ENCODE measurements at places on chromosomes 5 and 9.

GRCh38 chr5:74363603-74364205, 276.8 kb downstream of the ENC1 start:
- no peak for DNase-seq

DNA sequence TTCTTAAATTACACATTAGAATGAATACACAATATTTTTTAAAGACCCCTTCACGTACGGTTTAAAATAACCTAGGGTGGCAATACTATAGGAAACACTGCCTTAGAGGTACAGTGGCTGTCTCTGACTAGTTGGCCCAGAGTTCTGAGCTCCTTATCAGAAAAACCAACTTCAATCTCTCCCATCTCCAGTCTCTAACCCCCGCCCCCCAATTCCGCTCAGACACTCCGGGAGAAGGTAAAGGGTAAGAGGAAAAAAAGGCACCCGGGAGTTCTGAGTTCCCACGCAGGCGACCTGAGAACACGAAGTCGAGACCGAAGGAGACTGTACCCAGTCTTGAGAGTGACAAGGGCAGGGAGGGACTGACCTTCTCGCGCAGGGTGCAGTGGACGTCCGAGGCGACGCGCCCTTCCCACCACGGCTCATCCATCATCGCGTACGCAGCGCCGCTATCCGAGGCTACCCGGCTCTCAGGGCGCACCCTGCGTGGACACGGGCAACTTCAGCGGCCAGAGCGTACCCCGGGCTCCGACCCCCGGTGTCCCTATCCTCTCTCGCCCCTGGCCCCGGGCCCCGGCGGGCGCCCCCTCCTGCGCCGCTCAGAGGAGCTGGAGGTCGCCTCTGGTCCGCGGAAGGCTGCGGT, 752 bp downstream of the CCNJL start:
- no peak for DNase-seq

DNA sequence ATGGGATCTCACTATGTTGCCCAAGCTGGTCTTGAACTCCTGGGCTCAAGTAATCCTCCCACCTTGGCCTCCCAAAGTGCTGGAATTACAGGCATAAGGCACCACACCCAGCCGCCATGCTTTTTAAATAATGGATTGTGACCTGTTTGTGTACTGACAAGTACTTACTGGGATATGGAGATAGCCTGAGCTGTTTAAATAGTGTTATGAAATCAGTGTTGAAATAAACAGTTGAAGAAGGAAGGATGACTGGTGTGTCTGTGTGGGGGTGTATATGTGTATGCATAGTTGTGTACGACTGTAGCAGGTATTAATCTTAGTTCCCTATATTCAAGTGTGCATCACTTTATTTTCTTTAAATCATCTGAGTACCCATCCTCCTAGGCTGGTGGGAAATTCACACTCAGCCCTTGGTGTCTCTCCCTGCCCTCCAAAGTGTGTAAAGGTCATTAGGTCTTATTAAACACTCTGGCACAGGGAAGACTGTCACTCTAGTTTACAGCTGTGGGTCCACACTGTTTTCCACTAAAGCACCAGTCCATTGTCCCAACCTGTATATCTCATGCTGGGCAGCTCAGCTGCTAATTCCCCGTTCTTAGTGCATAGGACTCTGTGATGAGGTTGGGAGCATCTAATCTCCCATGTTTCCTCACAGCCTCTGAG, 91.0 kb downstream of the SNX18 start:
- no peak for DNase-seq

DNA sequence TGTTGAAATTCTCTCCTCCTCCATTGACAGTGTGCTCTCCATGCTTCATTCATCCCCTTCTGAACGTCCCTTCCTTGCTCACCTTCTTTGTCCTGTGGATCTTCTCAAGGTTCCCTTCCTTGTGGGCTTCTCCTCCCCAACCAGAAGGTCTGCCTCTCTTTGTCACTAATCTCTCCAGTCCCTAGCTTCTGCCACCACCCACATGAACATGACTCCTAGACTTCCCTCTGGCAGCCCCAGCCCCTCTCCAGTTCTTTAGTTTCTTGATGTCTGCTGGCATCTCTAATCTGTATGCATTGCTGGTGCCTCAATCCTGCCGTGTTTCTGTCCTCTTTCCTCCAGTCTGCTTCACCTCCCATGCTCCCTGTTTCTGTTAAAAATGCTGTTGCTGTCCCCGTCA, 79.3 kb downstream of the ARHGAP26 start:
- DNase-seq = no peak

DNA sequence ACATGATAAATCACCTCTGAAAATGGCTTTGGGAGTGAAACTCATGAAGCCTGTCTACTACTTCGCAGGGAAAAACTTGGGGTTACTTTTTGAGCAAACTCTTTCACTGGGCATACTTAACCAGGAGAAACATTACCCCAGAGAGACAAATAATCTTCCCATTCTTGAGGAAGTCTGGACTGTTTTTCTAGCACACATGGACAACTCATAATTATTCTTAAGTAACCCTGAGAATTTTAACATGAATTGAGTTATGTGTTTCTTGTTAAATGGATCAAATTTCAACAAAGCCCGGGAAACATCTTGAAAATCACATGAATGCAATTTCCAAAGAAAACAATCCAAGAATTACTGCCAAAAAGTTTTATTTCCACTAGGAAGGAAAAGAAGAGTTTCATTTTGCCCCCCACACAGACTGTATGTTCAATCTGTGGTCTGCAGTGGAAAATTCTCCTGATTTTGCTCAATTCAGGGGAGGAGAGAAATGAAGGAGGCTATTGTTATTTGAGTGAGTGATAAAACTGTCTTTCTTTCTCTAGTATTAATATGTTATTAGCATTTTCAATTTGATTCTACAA, 564.8 kb upstream of the CLINT1 start:
- DNase-seq = no peak

DNA sequence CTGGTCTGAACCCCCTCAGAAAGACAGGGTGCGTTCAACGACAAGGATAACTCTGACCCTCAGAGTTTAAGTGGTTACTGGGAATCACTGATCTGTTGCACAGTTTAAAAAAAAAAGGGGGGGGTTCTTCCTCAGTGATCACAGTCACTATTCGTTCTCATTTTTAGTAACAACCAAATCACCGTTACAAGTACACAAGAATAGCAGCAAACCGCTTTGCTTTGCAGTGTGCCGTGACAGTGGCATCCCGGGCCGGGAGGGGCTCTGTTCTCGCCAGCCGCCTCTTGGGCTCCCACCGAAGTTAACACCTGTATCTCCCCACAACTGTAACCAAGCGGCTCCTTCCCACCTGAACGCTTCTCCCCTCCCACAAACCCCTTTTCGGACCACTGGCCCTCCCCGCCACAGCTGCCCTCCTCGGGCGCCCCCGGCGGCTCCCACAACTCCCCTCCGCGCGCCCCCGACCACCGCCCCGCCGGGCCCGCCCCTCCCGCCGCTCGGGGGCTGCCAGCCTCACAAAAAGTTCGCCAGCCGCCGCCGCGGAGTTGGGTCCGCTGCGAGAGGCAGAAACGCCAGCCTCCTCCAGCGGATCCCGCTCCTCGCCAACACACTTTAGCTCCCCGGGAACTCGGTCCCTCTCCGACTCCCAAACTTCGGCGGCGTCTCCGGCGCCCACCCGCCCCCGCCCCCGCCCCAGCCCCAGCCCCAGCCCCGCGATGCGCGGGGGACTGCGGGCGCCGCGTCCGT, 1.2 kb downstream of the SSBP2 start:
- peak; percentile 7 for DNase-seq

GRCh38 chr9:132288361-132288760, 66.4 kb downstream of the SETX start:
- DNase-seq = no peak

DNA sequence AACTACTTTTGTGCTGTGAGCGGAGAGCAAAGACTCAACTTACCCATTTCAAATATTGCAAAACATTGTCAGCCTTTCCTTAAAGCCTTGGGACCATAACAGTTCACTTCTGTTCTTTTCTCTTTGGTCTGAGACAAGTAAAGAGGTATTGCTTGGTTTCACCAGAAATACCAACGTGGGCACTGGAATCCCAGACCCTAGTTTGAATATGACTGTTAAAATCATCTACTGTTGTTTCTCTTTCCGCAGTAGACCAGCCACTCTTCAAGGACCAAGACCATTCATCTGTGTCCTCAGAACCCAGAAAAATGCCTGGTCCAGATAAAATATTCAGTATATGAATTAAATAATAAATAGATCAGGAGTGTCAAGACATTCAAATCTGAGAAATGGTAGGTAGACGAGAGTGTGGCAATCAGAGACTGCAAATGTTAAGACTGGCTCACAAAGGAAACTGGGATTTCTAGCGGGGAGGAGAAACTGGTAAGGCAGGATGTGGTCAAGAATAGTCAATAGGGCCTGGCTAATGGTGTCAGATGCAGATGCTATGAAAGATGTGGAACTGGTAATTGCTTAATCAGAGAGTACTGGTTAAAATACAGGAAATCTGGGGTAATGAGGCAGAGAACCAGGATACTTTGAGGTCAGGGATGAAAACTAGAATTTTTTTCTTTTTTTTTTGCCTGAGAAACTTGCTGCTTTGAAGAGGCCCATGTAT, 82.1 kb upstream of the IL33 start:
- DNase-seq = no peak

DNA sequence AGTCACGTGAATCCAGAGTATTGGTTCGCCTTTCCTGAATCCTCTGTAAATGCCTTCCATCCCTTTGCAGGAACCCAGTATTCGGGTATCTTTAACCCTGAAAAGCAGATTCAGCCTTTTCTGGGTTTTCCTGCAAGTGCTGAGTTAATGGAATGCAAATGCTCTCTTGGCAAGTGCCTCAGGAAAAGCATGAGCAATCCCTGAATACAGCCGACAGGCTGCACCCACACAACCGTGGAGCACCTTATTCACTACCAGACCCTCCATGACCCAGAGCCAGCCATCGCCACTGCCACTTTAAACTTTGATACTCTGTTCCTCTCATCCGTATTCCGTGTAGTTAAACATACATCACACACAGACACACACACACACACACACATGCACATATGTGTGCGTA, 54.4 kb downstream of the ZNF622 start:
- DNase-seq = no peak

DNA sequence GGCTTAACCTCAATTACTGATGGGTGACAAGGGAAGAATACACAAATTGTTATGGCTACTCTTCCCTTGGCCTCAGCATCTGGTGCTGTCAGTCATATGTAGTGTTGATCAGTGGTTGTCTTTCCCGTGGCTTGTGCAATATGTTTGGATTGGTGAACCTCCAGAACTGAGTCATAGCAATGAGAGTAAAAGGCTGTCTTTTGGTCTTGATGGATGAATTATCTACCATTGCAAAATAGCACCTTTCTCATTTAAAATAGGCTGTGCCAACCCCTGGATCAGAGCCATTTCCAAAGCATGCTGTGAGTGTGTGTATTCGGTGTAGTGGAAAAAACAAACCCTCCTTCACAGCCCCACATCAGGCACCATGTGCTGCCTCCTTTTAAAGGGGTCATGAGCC, 14.6 kb upstream of the F2R start:
- no peak for DNase-seq

- DNase-seq = no peak
Observed at GRCh38 chr5:96031811-96032261, 70.2 kb upstream of the ELL2 start.

- no peak for DNase-seq
Observed at GRCh38 chr5:57102905-57103255, 71.0 kb upstream of the GPBP1 start.

DNA sequence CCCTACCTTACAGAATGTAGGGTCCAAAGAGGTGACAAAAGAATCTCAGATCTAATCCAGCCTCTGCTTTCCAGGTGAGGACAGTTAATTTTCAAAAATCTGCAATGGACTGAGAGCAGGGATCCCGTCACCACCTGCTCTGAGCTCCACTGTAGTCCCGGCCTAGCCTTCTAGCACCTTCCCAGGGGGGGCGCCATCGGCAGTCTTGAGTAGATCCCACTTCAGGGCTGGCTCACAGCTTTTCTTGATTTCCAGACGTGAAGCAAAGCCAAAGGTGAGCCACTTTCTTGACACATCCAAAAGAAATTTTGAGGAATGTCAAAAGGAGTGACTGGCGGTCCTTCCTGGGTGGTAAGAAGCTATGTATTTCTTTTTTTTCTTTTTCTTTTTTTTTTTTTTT, 114.1 kb downstream of the SYK start:
- DNase-seq = no peak

GRCh38 chr5:157574456-157575380, 857 bp downstream of the ADAM19 start:
- no peak for DNase-seq

GRCh38 chr5:107646418-107646817, 24.3 kb downstream of the EFNA5 start:
- no peak for DNase-seq

GRCh38 chr9:95852059-95853032, 23.1 kb upstream of the ERCC6L2 start:
- DNase-seq = peak; percentile 57

GRCh38 chr5:114335391-114335790, 26.5 kb upstream of the KCNN2 start:
- no peak for DNase-seq

DNA sequence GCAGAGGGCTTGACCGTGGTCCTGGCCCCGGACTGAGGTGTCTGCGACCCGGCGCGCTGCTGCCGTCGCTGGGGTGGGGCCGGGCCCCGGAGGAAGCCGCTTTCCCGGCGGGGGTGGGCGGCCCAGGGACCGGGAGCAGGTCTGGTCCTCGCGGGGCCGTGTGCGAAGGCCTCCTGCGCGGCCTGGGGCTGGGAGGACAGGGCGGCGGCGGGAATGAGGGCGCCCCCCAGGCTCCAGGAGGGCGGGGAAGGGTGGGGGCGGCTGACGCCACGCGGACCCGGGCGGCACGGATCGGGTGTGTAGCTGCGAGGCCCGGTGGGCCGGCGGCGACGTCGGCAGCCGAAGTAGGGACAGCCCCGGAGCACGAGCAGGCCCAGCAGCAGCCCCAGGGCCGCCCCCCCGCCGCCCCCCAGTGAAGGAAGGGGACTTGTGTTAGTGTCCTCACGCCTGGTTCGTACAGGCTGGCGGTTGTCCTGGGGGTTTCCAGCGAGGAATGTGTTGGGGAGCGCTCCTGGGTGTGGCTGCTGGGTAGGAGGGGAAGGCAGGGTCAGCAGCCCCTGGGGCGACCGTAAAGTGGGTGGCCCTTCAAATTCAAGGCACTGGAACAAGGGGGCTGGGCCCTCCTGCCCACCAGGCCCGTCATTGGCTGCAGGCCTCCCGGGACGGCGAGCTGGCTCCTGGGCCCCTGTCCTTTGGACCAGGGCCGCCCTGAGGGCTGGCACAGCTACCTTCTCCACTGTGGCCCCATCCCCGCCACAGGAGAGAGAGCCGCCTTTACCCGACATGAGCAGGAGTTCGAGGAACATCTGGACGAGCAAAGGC, 597 bp upstream of the TMEM250 start:
- DNase-seq = peak; percentile 70

DNA sequence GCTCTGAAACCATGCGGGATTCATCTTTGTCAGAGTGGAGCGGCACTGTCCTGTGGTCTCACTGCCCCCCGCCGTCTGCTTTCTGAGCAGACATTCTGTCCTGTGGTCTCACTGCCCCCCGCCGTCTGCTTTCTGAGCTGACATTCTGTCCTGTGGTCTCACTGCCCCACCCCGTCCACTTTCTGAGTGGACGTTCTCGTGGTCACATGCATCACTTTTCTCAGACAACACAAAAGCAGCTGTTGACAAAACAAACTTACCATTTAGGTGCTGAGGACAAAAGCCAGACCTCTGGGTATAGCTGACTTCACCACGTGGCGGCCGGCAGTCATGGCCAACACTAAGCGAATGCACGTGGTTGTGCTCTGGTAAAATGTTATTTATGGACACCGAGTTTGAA, 2.8 kb downstream of the LRRC14B start:
- DNase-seq = no peak

GRCh38 chr5:181161534-181162175, 14.3 kb downstream of the OR2V2 start:
- no peak for DNase-seq
